ENCODE measurements at places on chromosomes 1 and 21.

GRCh38 chr1:7899741-7900140, 40.9 kb downstream of the TNFRSF9 start:
- DNase-seq: no peak

- DNase-seq: peak; percentile 80
Measured at GRCh38 chr21:36927719-36928117, 38.8 kb downstream of the HLCS start.

DNA sequence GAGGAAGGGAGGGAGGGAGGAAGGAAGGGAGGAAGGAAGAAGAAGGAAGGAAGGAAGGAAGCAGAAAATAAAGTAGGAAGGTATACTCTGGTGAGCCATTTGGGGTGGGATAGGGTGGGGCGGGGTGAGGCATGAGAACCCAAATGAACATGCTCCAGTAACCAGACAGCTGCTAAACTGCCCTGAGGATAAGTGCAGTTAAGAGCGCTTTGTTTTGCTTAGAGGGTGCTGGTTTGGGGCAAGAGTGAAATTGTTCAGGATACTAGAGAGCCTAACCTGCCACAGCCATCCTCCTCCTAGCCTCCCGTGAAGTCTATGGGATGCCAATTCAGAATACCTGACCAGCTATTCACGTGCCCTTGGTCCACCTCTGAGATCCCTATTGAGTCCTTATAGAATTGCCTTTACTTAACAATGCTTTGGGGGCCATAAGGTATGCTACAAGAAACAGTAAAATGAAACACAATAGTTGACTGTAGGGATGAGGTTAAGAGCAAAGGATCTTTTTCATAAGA, 59.0 kb upstream of the ATF3 start:
- no peak for DNase-seq

DNA sequence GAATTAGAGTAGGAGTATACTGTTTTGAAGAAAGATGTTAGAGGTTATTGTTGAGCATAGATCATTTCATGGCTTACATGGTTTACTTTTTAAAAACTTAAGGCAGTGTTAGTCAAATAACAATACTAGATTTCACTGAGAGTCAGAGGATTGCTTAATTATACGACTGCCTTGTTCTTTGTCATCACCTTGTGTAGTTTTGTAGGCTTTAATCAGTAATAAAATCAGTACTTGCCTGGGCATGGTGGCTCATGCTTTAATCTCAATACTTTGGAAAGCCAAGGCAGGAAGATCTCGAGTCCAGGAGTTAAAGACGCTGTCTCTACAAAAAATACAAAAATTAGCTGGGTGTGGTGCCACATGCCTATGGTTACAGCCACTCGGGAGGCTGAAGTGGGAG, 41.3 kb upstream of the GPR52 start:
- no peak for DNase-seq

DNA sequence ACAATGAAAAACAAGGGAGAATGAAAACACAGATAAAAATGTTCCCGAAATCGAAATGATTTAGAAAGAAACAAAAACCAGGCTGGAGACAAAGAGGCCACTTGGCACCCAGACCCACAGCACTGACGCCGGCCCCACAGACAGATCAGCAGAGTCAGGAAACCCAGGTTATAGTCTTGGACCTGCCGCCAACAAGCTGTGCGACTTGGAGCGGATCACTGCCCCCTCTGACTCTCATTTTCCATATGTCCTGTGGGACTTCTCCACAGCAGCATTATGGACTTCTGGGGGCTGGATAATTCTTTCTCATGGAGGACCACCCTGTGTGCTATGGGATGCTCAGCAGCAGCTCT, 72.4 kb downstream of the MATN1 start:
- no peak for DNase-seq

GRCh38 chr21:42016364-42016985, 6.3 kb upstream of the ZBTB21 start:
- no peak for DNase-seq

DNA sequence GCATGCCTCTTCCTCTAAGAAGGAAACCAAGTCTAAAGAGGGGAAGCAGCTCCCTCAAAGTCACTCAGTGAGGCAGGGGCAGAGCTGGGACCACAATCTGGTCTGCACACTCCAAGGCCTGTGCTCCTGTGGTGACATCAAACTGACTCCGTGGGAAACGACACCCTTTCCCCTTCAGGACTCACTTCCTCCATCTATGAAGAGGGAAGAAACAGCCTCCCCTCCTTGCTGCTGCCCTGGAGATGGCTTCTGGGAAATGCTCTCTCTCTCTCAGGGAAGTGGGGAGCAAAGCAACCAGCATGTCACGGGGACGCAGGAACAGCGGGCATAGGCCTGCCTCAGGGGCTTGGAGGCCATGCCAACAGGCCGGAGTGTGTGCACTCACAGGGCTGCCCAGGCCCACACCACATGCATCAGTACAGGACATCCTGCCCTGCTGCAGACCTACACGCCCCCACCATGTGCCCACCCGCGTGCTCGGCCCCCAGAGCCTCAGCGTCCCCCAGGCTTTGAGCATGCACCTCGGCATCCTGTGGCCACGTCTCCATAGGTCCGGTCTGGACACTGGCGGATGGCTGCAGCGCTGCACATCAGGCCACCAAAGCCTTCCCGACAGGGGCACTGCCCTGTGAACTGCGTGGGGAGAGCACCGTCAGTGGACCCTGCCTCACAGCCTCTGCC, 25.7 kb downstream of the LAMB3 start:
- no peak for DNase-seq

- DNase-seq: no peak
Measured at GRCh38 chr1:118982821-118983557, 5.2 kb downstream of the TBX15 start.

- peak; percentile 95 for DNase-seq
Measured at GRCh38 chr1:16248603-16249516, 11.9 kb upstream of the CPLANE2 start.

GRCh38 chr1:92679980-92680379, 104.9 kb downstream of the EVI5 start:
- no peak for DNase-seq

DNA sequence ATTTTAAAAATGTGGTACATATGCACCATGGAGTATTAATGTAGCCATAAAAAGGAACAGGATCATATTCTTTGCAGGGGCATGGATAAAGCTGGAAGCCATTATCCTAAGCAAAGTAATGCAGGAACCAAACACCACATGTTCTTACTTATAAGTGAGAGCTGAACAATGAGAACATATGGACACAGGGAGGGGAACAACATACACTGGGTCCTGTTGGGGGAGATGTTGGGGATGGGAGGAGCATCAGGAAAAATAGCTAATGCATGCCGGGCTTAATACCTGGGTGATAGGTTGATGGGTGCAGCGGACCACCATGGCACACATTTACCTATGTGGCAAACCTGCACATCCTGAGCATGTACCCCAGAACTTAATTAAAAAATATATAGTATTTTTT, 352.5 kb upstream of the KAZN start:
- DNase-seq: no peak

DNA sequence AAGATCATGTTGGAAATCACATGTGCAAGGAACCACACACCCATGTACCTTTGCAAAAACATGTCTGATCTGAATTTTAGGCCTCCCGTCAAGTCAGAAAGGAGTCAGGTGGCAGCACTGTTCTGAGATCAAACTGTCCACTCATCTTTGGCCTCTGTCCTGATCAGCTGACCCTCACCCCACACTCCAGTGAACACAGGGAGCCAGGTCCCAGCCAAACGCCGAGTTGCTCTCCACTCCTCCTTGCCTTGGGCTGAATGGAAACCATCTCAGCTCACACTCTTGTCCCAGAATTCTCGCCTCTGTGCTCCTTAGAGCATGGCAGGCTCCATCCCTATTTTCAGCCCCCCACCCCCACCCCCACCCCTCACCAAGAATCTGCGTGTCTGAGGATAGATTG, 4.6 kb upstream of the RNF186 start:
- no peak for DNase-seq

GRCh38 chr1:234231893-234232276, 141.4 kb upstream of the COA6 start:
- DNase-seq: no peak

DNA sequence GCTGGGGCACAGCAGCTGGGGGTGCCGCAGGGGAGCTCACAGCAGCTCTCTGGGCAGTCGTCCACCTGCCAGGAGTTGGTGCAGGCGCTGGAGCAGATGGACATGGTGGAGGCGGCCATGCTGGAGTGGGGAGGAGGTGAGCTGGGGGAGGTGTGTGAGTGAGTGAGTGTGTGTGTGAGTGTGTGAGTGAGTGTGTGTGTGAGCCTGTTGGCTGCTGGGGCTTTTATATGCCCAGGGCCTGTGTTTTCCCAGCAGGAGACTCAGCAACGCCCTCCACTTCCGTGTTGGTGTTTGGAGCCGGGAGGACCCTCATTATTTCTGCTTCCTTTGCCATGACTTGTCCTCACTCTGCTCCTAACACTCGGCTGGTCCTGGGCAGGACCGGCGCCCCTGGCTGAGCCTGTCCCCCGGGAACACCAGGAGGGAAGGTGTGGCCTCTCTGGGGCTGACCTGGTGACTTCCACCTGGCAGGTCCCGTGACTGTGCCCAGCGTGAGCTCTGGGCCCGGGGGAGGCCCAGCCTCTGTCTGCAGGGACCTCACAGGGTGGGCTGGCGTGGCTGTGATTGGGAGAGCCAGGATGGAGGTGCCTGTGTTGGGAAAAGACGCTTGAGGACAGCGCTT, at the start of gene KRTAP10-2:
KRTAP10-2 (minus strand) TSS at position 166 of the 622 bp plus-strand sequence; CDS start at position 119, 47 bp downstream.
- DNase-seq: peak; percentile 55

GRCh38 chr1:89949991-89950624, 44.8 kb upstream of the ZNF326 start:
- no peak for DNase-seq

- DNase-seq: no peak
Measured at GRCh38 chr1:30374400-30375070, 348.9 kb downstream of the MATN1 start.

GRCh38 chr1:243725075-243725474, 125.0 kb downstream of the AKT3 start:
- DNase-seq: no peak

GRCh38 chr21:36709868-36710728, 11.2 kb downstream of the SIM2 start:
- no peak for DNase-seq

DNA sequence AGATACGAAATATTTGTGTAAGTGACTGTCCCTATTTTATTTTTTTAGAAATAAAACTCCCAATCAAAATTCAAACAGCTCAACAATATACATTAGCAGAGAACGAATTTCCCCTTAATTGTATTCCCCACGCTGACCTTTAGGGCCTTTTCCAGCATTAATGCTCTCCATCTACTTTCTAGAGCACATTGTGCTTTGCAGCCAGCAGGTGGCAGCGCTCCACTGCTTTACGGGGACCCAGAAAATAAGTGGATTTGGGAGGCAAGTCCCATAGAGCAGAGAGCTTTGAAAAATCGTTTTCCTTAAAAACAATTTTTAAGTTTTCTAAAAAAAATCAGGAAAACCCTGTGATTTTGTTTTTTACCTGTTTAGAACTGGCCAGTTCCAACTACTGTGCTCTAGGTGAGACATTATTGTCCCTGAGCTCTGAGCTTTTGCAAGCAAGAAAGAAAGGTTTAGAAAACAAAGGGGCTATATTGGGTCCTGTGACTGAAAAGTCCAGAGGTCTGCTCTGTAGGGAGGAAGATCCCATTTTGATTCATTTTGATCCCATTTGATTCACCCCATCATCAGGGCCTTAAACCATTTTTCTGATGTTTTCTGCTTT, 144.4 kb upstream of the ZNF644 start:
- DNase-seq: no peak

DNA sequence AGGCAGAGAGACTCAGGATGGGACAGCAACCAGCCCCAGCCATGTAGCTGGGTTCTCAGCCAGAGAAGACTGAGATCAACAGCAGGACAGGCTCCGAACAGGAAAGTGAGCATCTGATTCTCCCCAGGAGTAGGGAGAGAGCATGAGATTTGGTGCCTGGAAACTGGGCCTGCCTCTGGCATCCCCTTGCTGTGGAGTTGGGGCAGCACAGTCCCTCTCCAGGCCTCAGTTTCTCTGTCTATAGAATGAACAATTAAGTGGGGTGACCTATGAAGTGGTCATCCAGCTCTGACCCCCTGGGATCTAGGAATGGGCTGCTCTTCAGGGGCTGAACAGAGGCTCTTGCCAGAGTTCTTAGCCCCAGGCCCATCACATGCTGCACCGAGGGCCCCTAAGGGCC, 55.6 kb downstream of the KLHDC7A start:
- no peak for DNase-seq

GRCh38 chr1:70672442-70672888, 261.4 kb downstream of the CTH start:
- DNase-seq: no peak

- DNase-seq: no peak
Measured at GRCh38 chr1:167689567-167689920, 32.2 kb upstream of the MPZL1 start.

DNA sequence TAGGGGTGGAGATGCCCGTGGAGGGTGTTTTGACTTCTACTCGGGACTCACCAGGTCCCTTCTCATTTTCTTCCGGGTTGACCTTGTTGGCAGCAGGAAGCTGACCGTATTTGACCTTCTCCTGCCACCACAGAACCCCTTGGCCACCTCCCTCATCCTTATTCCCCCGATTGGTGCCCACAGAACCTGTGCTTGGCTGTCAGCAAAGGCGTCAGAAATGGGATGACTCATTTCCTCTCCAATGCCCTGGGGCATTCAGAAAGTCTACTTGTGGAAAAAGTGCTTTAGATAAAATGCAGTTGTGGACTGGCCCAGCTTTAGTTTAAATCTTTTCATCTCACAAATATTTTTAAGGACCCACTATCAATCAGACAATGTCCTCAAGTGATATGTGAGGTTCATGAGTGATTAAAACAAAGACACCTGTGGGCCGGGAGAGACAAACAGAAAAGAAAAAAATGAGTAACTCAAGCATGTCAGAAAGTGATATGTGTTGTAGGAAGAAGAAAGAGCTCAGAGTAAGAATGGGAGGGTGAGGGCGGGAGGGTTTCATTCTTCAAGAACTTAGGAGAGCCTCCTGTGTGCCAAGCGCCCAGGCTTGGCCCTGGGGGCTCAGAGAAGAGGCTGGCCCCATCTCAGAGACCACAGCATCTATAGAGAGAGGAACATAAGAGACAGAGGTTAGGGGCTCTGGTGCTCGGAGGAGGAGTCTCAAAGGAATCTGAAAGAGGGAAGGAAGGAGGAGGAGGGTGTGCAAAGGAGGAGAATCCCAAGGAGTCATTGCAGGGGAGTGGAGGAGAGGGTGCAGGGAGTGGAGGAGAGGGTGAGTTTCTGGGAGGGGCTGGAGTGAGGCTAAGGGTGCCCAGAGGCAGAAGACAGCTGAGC, 221.6 kb upstream of the VAMP3 start:
- no peak for DNase-seq

DNA sequence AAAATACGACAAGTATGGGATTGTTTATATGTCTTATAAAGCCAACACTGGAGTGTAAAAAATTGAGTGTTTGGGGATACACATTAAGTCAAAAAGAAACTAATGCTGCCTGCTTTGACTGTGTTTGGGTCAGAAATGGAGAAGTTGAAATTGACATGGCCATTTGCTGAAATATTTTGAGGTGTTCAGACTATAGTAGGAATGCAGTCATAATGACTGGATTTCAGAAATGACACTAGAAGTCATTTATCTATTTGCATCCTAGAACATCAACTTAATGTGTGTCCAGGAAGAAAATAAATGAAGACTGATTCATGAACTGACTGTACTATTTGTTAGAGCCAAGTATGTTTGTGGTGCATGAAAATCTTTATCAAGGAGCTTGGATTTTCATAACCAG, 28.4 kb downstream of the RASAL2 start:
- no peak for DNase-seq

GRCh38 chr1:199978408-199978940, 49.0 kb upstream of the NR5A2 start:
- DNase-seq: no peak

All from tibial artery (tissue), 4 donors.